ENCODE measurements at places on chromosomes 7 and 10.
A peak's percentile ranks its signal among the peaks of the same experiment; 100 is the strongest.

GRCh38 chr10:124573726-124574455 lies 112.3 kb downstream of the LHPP start:
- DNase-seq = no peak

DNA sequence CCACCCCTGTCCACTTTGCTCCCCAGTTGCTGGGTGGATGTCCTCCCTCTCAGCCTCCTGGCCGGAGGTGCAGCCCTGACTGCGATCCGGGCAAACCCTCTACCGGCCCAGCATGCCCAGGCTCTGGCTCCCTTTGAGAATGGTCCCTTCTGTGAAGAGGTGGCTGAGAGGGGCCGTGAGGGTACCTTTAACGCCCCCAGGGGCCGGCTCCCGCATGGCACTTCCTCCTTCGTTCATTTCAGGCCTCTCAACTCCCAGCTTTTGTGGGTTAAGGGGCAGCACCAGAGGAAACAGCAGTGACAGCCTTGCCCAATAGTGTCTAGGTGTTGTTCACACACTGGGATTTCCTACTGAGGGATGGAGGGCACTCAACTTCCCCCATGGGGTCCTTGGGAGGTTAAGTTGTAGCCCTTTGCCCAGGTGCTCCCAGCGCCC lies 33.2 kb upstream of the HABP2 start:
- DNase-seq = no peak

DNA sequence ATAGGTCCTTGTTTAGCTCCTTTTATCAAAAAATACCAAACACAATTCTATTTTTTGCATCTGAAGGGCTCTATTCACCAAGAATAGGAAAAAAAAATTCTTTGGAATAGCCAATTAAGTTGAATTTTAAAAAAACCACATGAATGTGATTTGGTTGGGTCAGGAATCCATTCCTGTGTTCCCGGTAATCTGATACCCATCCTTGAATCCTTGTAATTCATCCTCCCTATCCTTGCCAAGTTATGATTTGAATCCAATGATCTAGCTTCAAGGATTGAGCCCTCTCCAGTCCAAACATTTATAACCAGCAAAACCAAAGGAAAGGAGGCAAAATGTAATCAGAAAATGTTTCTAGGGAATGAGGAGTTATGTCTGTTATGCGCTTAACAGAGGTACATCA lies 86.6 kb downstream of the CFAP58 start:
- no peak for DNase-seq

DNA sequence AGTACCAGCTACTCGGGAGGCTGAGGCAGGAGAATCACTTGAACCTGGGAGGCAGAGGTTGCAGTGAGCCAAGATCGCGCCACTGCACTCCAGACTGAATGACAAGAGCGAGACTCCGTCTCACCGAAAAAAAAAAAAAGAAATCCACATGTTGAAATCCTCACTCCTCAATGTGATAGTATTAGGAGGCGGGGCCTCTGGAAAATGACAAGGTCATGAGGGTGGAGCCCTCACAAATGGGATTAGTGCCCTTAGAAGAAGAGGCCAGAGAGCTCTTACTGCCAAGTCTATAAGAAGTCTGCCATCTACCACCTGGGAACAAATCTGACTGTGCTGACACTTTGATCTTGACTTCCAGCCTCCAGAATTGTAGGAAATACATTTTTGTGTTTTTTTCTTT lies 10.6 kb downstream of the MMD2 start:
- DNase-seq = no peak

DNA sequence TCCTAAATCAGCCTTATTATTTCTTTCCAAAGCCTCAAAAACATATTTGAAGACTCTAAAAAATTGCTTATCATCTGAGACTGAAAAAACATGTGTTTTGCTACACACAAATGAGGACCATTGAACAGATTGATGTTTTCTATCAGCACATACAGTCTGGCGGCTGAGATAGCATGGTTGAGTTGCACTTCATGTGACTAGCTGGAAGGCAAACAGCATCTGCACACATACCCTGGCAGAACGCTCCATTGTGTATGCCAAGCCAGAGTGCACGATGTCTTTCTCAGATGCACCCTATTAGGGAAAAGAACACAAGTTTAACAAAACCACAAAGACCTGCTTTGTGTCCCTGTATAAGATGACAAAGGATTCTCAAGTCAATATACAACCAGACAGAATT lies 33.0 kb downstream of the FAM25A start:
- DNase-seq = no peak

DNA sequence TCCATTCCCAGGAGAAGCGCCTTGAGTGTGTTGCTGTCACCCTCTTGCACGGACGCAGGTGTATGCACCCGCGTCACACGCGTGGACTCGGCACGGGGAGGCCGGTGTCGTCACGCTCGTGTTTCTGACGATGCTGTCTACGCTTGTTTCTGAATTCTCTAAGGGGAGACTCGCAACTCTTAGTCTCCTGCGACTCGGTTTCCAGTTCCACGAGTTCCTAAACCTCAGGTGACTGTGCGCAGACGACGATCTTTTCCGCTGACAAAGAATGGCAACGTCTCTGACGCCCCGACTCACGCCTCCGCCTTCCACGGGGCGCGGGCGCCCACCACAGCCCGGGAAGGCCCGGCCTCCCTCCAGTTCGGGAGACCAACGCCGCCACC lies 579 bp downstream of the IDI1 start:
- DNase-seq = no peak

GRCh38 chr10:127003032-127003685 lies 97.9 kb downstream of the DOCK1 start:
- DNase-seq = no peak

GRCh38 chr10:116784035-116784434 lies 41.7 kb upstream of the HSPA12A start:
- DNase-seq = no peak

DNA sequence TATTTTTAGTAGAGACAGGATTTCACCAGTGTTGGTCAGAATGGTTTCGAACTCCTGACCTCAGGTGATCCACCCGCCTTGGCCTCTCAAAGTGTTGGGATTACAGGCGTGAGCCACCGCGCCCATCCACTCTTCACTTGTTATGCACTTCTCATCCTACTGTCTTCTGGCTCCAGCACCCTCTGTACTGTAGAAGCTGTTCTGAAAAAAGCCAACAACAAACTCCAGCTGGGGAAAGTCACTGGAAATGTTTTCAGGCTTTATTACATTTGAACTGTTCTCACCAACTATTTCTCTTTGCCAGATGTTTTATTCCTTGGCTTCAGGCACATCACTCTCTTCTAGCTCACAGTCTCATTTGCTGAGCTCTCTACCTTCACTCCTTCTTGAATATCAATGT lies 122.5 kb upstream of the EGR2 start:
- DNase-seq = no peak

GRCh38 chr7:113710310-113711096 lies 208.3 kb downstream of the PPP1R3A start:
- DNase-seq = peak; percentile 55

- DNase-seq = no peak
Measured at GRCh38 chr10:20817646-20818045, 79.5 kb downstream of the NEBL start.

GRCh38 chr7:141575164-141575563 lies 24.0 kb downstream of the AGK start:
- DNase-seq = no peak

DNA sequence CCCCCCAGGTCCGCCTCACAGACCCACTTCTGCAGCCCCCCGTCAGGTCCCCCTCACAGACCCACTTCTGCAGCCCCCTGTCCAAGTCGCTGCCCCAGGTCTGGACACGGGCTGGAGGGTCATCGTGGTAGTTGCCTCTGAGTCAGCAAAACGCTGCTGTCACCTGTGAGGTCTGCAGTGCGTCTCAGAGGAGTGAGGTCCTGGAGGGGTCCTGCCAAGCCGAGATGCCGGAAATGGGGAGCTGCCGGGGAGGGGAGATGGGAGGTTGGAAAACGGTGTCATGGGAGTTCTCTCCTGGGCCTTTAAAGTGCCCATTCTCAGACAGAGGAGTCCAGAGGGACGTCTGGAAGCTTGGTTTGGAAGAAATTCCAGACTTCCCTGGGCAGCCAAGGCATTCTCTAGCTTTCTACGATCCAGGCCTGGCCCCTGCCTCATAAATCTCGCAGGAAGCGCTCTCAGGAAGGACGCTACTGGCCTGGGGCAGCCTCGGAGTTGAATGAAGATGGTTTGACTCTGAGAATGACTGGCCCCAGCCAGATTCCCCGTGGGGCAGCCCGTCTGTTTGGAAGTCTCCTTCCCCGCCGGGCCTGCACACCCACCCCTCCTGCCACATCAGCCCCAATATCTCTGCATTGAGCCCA lies 38.7 kb downstream of the CALML3 start:
- DNase-seq = no peak

GRCh38 chr10:88194961-88195367 lies 331.5 kb downstream of the PTEN start:
- DNase-seq = no peak

DNA sequence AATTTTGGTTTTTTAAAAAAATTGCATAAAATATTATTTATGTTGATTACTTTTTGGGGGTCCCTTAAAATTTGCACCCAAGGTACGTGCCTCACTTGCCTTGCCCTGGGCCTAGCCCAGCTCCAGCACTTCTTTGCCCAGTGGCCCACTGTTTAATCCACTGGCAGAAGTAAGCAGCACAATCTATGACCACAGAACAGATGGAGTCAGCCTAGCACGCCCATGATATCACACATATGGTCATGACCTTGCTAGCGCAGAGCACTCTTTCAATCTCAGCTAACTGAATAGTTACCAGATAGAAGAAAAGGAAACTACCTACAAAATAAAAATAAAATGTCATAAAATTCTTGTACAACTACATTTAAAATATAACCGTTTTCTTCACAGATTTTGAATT lies 5.6 kb downstream of the OGA start:
- DNase-seq = no peak

- no peak for DNase-seq
Measured at GRCh38 chr10:72812753-72813430, 80.6 kb upstream of the OIT3 start.

- no peak for DNase-seq
Measured at GRCh38 chr10:93550606-93551005, 15.9 kb upstream of the FFAR4 start.

DNA sequence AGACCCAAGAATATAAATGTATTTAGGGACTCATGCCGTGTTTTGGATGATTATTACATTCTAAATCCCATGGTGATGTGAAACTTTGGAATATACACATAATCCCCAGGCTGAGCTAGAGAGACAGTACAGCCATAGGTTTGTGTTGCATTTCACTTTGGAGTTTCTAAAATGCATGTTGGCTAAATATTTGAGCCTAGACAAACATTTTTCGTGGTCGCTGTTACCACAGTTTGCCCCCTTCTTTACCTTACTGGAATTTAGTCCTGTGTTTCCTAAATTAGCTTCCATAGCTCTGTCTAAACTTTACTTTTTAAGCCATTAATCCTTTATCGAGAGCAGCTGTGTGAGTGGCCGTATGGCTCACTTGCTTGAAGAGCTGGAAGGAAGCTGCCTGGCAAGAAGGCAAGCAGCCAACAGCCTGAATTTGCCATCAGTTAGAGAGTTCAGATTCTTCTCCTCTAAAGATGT lies 192.0 kb downstream of the BICC1 start:
- no peak for DNase-seq

DNA sequence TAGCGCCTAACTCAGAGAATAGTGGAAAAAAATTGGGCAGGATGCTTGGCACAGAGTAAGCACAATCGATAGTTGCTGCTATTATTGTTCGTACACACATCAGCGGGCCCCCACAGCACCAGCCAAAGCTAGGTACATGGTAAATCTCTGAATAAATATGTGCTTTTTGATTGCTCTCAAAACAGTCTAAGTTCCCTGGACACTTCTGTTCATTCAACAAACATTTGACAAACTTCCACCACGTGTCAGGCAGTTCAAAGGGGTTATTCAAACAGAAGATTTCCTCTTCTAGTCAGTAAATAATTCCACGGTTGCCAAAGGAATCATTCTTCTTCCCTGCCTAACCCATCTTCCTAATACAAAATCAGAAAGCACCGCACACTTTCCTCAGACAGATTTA lies 150.8 kb downstream of the DGKI start:
- no peak for DNase-seq

DNA sequence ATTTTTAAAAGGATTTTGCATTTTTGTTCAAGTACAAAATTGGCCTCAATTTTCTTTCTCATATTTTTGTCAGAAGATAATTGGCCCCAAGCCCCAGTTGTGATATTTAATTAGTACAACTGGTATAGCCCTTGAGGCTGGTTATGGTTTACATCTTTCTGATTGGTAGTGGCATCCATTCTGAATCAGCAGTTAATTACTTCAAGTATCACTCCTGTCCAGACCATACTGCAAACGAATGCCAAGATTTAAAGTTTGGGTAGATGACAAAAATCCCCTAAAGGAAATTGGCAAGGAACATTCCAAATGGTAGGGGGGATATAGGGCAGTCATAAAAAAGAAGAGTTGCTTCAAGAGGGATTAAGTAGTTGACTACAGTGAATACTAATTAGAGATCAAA lies 23.1 kb downstream of the MYPN start:
- no peak for DNase-seq

DNA sequence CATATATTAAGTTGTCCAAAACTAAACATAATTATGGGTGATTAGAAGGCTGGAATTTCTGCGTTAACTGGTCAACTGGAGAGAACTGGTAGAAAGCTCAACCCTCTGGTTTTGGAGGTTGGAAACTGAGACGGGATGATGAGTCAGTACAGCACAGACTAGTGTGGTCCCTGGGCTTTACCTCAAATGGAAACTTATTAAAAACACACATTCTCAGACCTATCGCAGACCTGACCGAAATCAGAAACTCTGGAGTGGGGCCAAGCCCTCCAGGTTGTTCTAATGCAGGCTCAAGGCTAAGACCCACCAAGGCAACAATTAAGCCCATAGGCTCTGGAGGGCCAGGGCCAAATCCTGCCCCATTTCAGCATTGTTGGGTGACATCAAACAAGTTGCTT lies 136.9 kb downstream of the KCNMA1 start:
- DNase-seq = no peak

GRCh38 chr7:37796138-37796775 lies 52.1 kb upstream of the NME8 start:
- DNase-seq = no peak

GRCh38 chr10:107847620-107848019 lies 683.1 kb upstream of the SORCS1 start:
- DNase-seq = no peak

DNA sequence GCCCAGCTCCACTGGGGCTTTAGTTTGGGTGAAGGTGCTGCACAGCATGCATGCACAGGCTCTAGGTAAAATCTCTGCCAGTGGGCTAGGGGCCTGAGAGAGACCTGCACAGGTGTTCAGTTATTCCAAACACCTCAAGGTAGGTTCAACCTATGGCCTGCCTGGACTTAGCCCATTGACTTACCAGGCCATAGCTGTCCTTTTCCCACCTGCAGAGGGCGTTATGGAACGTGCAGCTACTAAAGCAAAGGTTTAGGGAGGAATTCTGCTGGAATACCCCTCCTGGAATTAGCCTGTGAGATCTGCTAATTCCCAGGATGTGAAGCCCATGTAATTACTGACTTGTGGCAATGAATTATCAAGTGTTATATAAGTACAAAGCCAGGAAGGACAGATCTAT lies 3.6 kb downstream of the VWC2 start:
- DNase-seq = no peak
